ENCODE measurements at places on chromosomes 12 and 14.

GRCh38 chr14:49970474-49971147 is 77.7 kb downstream of the ARF6 start:
- DNase-seq: no peak

- DNase-seq: no peak
Observed at GRCh38 chr12:31387011-31387410, 61.1 kb upstream of the SINHCAF start.

- DNase-seq: peak; percentile 92
Observed at GRCh38 chr12:105433804-105434203, 103.3 kb downstream of the C12orf75 start.

GRCh38 chr14:104935955-104936354 is 11.3 kb downstream of the PLD4 start:
- DNase-seq: no peak

DNA sequence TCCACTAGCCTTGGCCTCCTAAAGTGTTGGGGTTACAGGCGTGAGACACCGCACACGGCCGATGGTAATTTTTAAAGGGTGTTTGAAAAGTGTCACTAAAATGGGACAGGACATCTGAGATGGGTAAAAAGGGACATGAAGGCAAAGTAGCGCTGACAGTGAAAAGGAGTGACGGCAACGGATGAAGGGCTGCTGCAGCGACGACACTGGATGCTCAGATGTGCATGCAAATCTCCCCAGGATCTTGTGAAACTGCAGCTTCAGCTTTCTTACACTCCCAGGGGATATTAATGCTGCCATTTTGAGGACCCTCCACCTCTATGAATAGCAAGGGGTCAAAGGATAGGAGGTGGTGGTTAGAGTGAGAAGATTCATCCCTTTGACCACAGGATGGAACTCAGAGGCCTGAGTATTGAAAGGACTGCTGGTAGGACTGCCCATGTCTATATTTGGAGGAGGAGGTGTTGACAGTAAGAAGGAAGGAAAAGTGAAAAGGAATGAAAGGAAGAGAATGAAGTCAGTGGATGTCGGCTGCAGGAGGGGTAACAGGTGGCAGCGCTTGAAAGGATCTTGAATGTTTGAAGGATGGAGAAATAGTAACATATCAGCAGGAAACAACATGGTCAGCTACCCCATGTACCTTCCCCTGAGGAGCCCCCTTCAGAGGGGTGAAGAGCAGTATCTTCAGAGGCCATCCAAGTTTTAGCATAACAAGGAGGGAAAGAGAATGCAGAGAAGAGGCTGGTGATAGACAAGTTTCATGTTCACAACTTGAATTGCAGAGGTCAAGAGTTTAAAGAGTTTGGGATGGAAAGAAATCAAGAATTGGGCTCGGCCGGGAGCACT is 37.1 kb downstream of the CLIP1 start:
- DNase-seq: no peak

DNA sequence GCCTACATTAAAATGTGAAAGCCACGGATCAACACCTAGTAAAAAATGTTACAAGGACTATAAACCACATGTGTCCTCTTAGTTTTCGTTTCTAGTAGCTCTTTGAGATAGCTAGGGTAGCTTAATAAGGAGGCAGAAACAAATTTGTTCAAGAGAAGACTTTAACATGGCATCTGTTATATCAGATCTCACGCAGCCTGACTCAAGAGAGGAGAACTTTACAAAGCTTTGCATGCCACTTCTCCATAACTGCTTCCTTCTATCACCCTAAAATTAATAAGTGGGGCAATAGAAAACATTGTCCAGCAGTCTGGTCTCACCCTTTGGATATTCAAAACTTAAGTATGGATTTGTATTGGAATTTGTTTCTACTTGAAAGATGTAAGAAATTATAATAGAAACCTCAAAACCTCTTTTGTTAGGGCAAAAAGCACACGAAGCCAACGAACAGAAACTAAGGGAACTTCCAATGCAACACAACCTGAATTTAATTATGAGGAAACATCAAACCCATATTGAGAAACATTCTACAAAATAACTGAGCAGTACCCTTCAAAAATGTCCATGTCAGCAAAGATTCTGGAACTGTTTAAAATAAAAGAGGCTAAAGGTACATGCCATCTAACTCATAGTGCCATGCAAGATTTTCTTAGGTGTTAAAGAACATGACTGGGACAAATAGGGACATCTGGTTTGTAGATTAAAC is 194.8 kb downstream of the LRIG3 start:
- no peak for DNase-seq

DNA sequence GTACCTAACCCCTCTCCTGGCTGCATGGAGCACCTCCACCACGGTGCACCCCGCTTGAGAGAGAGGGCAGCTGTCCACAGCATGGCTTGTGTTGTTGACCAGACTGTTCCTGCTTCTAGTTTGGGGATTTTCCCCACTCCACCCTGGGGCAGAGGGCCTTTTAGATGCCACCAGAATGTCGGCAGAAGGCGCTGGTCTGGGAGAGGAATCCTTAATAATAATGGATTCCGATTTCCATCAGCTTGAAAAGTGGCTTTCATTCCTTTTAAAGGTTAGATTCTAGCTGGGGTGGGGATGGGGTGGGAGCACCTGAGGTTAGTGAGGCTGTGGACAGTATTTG is 1.8 kb downstream of the ESRRB start:
- no peak for DNase-seq

GRCh38 chr14:76193696-76194095 is 42.0 kb downstream of the GPATCH2L start:
- no peak for DNase-seq

DNA sequence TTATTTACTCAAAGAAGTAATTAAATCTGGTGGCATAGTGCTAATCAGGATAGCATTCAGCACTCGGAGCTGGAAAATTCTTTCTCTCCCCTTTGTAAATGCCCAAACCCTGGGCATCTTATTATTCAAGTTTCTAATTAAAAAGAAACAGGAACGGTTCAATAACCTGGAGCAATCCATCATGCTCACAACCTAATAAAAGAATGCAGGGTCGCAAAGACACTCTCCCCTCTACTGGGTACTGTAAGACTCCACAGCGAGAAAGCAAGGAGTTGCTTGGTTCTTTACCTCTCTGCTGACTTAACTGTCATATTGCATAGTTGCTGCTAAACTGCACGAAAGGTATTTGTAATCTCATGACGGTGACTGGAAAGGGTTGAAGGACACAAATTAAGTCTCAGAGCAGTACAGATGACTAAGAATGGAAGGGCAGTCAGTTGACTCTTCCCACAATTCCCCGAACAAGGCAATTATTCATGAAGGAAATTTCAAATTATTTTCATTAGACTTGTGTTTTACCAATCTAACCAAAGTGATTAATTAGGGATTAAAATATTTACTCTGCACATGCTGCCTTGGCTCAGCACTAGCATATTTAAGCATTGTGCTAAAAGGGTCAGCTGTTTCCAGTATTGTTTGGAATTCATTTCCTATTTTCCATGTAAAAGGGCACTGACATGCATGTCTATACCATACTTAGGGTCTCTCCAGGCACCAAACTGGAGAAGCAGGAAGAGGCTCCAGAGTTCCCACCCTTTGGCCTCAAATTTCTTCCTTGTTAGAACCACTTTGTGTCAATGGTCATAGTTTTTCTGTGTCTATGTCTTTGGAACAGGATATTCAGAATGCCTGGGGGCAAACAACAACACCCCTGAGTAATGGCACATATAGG is 182.2 kb downstream of the EXOC5 start:
- DNase-seq: no peak

DNA sequence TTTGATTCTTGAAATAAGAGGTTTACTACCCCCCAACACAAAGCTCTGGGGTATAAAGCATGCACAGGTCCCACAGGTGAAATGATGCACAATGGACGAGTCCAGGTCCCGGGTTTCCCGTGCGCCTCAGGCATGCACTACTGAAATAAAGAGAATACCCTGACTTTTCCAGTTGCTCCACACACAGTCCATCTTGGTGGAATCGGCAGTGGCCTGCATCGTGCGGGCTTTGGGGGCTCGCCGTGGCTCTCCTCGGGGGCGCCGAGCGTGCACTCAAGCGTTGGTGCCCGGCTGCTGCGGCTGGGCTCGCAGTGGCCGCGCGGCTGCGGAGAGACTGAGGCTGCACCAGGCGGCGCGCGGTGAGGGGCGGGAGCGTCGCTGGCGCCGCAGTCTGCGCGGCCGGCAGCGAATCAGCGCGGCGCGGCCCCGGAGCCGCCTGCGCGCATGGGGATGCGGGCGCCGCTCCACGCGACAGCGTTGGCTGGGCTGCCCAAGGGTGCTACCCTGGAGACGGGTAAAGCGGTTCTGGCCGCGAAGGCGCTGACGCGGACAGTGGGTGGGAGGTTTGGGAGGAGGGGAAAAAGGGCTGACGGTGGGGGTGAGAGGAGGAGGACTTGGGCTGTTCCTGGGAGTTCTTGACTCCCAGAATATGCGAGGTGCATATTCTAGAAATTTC is 53.8 kb upstream of the CCDC175 start:
- DNase-seq: no peak

GRCh38 chr12:108734200-108734906 is 3.0 kb upstream of the CORO1C start:
- DNase-seq: no peak

DNA sequence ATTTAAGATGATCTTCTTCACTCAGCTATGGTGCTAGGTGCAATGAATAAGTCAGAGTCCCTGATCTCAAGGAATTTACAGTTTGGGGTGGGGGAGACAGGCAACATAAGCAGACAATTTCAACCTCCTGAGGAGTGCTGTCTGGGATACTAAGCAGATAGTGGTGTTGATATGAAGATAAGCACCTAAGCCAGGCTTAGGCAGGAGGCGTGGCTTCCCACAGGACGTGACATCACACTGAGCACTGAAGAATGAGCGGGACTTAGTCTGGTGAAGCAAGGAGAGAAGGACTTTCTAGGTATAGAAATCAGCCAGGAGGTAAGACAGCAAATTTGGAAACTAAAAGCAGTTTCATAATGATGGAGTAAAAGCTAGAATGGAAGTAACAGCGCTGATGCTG is 6.8 kb downstream of the PRPH start:
- no peak for DNase-seq

- DNase-seq: no peak
Observed at GRCh38 chr12:111767362-111768158, 827 bp downstream of the ALDH2 start.

DNA sequence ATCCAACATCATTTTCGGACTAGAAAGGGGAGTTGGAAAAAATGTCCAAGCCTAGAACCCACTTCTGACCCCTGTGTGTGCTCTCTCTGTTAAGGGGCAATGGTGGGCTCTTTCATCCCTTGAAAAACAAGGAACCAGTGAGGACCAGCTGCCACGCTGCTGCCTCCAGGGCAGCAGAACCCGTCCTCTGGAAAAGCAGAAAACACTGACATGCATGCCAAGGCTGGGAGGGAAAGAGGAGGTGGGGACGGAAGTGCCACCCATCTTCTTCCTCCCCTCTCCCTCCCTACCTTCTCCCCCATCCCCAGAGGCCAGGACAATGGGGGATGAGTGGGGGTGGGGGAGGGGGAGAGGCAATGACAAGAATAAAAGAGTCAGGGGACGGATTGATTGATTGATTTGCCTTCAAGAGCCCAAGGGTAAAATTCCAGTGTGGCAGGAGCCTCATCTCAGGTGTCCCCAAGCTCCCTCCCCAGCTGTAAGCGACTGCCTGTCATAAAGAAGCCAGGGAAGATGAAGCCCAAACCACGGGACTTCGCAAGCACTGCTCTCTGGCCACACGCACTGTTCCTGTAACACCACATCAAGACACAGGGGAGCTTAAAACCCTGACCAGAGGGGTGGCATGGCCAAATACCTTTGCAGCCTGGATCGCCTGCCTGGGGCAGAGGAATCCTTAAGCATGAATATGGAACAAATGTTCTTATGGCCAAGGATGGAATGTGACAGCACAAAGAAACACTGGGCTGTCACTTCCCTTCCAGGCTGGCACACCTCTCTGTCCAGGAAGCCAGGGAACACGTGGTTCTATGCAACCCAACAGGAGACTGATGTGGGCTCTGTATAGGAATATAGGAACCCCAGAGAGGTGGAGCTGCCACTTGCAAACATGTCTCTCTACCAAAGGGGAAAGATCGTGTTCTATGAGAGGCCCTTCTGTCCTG is 38.9 kb upstream of the BDKRB2 start:
- DNase-seq: no peak

- DNase-seq: no peak
Observed at GRCh38 chr12:3607039-3607720, 116.2 kb downstream of the PRMT8 start.

GRCh38 chr12:71397433-71397954 is 42.1 kb upstream of the LGR5 start:
- DNase-seq: no peak

DNA sequence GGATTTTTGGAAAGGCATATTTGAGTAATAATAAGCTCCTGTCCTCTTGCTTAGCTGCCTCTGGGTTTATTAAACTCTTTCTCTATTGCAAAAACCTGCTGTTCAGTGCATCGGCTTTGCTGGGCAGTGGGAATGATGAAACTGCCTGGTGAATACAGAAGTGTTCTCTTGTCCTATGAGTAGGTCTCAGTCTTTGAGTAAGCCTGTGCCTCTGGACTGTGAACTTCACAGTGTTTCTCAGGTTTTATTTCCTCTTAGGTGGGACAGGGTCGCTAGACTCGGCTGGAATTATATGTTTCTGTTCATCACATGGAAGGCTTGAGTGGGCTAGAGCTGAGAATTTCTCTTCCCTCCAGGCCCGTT is 46.4 kb downstream of the CRADD start:
- DNase-seq: no peak

GRCh38 chr12:129193263-129193871 is 340.1 kb downstream of the GLT1D1 start:
- no peak for DNase-seq
